Camera-type eye (tissue), 1 donor: ENCODE measurements at places on chromosomes 1 and 21. TPM values are rescaled to one million over a fixed set of nuclear protein-coding genes. Genes with fewer than 3 reads are reported as not detected.

The OR2L5 gene
- 0.44 TPM for total RNA-seq

The LCE3E gene
- total RNA-seq = not detected

The GJA4 gene
- 18.1 TPM for total RNA-seq

The JAM2 gene
- total RNA-seq = 55.3 TPM

The LMX1A gene
- 9.6 TPM for total RNA-seq

The PTPN14 gene
- 26.4 TPM for total RNA-seq
